ENCODE measurements at places on chromosomes 6 and 20. TPM values are rescaled to one million over a fixed set of nuclear protein-coding genes. Genes with fewer than 3 reads are reported as not detected.

TGM3 gene
- total RNA-seq: 0.21 TPM

MCCD1 gene
- not detected for total RNA-seq

- H3K4me1 ChIP-seq: no peaks in the 10 kb centered on the region
- H3K4me3 ChIP-seq: no peak overlapping the region
Measured at GRCh38 chr6:170023620-170024521, 267.0 kb downstream of the DLL1 start.

DNA sequence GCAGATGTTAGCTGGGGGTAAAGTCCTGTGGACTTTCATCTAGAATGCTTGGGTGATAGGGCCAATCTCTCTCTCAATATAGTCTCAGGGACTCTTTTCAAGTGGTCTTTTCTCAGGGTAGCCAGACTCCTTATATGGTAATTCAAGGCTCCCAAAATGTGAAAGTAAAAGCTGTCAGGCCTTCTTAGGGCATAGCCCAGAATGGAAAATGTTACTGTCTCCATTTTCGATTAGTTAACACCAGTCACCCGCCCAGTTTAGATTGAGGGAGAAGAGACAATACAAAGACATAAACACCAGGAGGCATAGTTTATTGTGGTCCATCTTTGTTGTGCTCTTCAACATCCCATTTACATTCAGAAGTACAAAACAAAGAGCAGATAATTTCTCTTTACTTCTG is 295.8 kb downstream of the EPHA7 start:
- no peak overlapping the region for H3K4me3 ChIP-seq
- no peak for DNase-seq
- H3K27ac ChIP-seq: no peak overlapping the region
- no peaks in the 10 kb centered on the region for H3K4me1 ChIP-seq

Data from uterus (tissue), 4 donors.